Bone marrow (tissue), 2 donors: ENCODE measurements at places on chromosomes 13 and 19.
A peak's percentile ranks its signal among the peaks of the same experiment; 100 is the strongest.

DNA sequence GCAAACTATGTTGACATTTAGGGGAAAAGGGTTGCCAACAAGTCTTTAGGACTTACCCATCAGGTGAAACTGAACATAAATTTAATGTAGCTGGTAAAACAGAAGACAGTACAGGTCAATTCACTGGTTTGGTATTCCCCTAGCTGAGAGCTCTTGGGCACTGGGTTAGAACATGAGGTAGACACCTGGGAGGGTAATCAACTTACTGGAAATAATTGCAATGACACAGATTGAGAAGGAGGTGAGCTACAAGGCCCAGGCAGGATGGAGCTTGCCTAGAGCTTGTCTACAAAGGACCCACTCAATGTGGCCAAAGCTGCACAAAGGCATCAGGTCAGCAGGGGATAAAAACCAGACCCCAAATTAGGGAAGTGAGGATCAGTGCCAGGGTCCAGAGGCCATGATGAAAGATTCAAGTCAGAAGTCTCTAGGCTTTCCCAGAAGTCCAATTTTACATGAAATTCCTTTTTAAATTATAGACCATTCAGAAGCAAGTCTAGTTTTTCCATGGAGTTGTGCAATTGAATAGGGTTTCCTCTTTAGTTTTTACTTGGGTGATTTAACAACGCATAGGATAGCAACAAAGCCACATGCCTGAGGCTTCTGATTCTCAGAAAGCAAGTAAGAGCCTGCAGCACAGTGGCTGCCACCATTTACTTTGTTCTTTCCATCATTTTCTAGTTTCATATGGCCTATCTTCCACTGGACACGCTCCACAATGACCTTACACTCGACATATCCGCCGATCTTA lies 194.0 kb downstream of the NDFIP2 start:
- no peak for DNase-seq

DNA sequence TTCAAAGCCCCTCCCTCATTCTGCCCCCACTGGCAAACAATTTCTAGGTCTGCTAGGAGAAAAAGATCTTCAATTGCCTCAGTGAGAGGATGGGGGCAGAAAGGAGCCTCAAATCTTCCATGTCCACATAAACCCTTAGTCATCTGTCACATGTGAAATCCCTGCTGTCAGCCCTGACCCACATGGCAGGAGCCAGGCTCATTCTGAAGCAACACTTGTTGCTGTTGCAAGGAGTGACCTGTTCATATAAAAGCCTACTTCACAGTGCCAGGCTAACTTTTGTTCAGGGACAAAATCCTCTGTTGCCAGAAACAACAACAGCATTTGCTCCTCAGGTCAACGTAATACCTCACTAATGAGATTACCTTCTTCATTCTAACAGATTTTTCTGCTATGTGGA lies 70.5 kb downstream of the IRS2 start:
- DNase-seq, result no peak

GRCh38 chr13:62356977-62357376 lies 941.3 kb upstream of the PCDH20 start:
- DNase-seq, result no peak

DNA sequence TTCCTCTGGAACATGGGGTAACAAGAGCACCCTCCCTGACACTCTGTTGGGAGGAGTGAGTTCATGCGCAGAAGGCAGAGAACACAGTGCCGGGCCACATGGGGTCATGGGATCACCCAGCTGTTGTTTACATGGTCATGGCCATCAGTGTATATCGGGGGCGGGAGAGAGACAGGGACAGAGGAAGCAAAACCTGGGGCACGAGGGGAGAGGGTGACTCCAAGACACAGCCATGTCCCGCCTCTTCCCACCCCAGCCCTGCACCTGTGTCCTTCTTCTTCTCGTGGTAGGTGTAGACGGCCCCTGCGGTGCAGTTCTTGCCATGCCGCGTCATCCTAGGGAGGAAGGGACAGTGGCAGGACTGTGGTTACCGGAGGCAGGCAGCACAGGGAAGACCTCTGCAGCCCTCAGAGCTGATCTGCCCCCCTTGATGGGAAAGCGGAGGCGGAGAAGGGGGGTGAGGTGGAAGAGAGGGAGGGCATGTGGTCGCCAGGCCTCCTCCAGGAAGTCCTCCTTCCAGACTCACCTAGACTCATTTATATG lies 19.9 kb downstream of the NOSIP start:
- DNase-seq, result no peak

GRCh38 chr13:102555914-102556553 lies 40.8 kb upstream of the TPP2 start:
- DNase-seq, result no peak

- DNase-seq, result peak; percentile 62
Observed at GRCh38 chr13:39777527-39778061, 122.1 kb downstream of the COG6 start.

DNA sequence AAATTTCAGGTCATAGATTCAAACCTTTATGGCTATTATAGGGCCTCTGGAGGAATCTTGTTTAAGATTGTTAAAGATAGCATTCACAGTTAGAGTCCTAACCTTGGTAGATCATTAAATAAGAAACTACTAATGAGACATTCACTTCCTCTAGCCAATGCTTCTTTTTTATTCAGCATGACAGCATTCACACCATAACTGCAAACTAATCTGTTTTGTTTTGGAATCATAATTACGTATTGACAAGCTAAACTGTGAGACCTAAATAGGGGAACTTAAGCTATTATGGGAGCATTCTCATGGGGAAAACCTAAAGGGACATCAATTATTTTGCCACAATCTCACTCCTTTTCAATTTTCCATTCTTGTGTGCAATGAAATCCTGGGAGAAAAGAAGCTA lies 653.8 kb downstream of the PCDH9 start:
- no peak for DNase-seq

GRCh38 chr13:53007872-53008271 lies 20.7 kb upstream of the OLFM4 start:
- no peak for DNase-seq

DNA sequence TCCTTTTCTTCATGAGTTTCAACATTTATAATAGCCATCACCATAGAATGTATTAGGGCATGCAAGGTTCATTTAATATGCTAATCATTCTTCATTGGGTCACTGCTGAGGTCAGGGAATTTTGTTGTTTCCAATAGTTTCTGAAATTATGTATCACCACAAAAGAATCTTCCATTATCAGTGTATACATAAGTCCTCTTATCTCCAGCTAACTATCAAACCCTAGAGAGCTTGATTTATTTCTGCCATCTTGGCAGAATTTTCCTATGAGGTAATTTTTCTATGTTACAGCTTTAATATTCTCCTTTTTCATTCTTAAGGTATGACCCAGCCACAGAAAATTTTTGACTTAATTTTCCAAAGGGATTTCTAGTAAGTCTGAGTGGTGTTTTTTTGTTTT lies 415.0 kb upstream of the SLITRK1 start:
- no peak for DNase-seq

DNA sequence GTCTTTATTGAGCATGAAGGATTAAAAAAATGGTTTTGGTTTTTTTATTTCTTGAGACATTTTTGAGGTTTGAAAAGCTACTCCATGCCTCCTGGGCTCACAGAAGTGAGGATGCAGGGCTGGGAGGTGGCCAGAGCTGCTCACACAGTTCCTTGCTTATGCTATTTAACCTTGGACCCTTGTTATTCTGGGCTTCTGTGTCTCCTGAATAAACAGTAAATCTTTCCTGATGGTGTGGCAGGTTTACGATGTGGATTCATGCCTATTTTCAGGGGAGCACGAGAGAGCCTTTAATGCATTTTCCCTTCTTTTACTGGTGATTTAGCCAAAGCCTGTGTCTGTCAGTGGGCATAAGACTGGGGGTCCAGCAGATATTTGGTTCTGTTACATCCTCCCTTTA lies 34.3 kb upstream of the PCDH8 start:
- no peak for DNase-seq

- no peak for DNase-seq
Observed at GRCh38 chr13:73702419-73703071, 431.7 kb downstream of the KLF12 start.

GRCh38 chr13:40590112-40590862 lies 76.2 kb downstream of the FOXO1 start:
- no peak for DNase-seq

DNA sequence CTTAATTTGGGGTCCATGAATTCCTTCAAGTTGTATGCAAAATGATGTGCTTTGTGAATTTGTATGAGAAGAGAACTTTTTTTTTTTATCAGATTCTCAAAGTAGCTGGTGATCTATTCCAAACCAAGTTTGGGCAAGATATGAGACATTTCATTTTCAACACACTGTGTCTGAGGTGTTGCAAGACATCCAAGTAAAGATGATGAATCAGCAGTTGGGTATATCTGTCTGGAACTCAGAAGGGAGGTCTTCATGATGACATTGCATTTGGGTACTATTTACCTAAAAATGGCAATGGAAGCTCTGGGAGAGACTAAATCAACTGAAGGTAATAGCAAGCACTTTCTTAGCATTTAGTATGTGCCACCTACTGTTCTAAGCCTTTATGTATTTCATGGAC lies 2.8 kb downstream of the FAM124A start:
- DNase-seq, result no peak

DNA sequence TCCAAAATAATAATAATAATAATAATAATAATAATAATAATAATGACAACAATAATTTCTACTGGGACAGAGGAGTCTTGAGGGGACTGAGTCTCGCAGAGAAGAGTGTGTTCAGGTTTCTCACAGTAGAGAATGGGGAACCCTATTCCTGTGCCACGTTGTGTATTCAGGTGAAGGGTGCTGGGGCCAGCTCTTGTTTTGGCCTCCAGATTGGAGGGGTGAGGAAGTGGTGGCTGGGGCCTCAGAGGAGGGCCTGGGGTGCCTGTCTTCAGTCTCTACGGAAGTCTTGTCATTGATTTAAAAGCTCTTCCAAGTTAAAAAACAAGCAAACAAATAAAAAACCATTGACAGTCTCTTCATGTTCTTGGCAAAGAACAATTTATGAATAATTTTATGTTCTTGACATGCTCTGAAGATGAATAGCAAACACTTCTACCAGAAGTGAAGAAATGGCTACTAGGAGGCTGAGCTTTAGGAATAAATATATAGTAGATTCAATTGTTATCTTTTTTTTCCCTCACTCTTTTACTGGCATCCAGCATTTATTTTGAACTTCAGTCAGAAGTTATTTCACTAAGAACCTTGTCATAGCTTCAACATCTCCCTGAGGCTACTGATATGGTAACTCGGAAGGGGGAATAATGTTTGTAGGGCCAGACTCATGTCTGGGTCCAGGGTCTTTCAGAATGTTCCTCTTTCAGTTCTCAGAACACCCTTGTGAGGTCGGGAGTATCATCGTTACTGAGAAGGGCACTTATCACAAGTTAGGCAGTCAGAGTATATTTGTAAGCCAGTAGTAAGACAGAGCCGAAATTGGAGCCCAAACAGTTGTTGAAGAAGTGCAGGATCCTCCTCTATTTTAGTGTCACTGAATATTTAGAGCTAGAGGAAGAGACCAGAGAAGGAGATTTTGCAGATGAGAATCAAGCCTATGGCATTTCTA lies 13.1 kb downstream of the LRCH1 start:
- DNase-seq, result no peak

DNA sequence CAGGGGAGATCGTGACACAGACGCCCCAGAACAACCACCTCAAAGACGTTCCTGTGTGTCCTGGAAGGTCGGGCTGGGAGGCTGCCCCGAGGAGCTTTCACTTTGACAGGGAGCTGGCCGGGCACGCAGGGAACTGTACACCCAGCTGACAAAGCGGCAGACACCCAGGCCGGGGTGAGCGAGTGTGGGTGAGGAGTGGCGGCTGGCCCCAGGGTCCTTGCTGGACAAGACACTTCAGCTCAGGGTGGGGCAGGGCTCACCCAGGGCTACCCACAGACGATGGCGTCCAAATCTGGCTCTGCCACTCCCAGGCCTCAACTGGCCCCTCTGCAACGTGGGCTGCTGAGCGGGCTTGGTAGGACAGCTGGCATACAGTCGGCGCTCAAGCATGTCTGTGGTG lies 2.0 kb downstream of the FGF22 start:
- DNase-seq, result no peak

- peak; percentile 44 for DNase-seq
Observed at GRCh38 chr13:45119469-45119990, 780 bp upstream of the GTF2F2 start.

GRCh38 chr19:8221161-8221560 lies 12.0 kb downstream of the CERS4 start:
- DNase-seq, result no peak

GRCh38 chr19:1591421-1592023 lies 1.1 kb downstream of the MBD3 start:
- no peak for DNase-seq

GRCh38 chr19:54207676-54207982 lies 7.0 kb downstream of the RPS9 start:
- no peak for DNase-seq

DNA sequence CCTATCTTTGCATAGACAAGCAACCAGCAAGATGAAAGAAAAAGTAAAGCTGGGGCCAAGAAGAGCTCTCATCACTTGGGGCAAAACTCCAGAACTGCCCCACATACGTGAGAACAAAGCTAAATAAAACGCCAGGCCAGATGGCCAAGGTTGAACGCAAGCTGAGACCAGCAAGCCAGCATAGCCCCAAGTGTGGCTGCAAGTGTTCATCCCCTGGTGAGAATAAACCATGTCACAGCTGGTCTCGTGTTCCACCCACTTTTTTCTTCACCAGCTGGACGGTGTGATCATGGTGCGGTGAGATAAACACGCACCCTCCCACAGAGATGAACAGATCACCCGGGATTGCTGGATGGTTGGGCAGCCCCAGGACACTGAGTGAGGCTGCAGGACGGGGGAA lies 109.6 kb upstream of the CACNA1A start:
- DNase-seq, result no peak

DNA sequence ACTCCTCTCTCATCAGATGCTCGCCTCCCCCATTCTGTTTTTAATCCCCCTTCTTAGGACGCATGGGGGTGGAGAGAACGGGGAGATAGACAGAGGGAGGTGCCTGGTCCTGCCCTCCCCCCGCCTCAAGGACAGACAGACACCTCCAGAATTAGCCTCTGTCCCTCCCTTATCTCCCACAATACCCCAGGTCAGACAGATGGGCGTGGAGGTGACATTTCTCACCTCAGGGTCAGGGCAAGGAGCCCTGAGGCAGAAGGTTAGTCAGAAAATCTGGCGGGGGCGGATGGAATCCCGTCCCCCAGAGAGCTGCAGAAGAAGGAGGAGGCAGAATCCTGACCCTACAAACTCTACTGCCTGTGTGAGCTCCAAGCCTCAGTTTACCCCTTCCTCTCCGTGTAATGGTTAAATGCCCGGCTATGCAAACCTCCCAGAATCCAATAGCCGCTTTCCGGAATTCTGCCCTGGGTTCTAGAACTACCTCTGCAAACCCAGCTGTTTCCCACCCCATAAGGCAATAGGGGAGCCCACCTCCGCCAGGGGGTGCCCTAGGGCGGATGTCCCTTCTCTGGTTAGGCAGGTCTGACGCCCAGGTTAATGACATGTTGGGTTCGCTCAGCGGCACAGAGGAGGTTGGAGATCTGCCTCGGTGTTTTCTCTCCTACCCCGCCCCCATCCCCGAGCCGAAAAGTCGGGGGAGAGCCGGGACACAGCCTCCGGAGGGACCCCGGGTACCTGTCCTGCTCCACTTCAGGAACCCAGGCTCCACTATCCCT lies 900 bp downstream of the PPP1R13L start:
- peak; percentile 5 for DNase-seq
